Stimulated activated CD8-positive, alpha-beta memory T cell treated with anti-CD3 and anti-CD28 coated beads, Interleukin-15, amount 100 ng/mL, for 4 hours (primary cell): ENCODE measurements at places on chromosomes 6 and 20.
A peak's percentile ranks its signal among the peaks of the same experiment; 100 is the strongest.

DNA sequence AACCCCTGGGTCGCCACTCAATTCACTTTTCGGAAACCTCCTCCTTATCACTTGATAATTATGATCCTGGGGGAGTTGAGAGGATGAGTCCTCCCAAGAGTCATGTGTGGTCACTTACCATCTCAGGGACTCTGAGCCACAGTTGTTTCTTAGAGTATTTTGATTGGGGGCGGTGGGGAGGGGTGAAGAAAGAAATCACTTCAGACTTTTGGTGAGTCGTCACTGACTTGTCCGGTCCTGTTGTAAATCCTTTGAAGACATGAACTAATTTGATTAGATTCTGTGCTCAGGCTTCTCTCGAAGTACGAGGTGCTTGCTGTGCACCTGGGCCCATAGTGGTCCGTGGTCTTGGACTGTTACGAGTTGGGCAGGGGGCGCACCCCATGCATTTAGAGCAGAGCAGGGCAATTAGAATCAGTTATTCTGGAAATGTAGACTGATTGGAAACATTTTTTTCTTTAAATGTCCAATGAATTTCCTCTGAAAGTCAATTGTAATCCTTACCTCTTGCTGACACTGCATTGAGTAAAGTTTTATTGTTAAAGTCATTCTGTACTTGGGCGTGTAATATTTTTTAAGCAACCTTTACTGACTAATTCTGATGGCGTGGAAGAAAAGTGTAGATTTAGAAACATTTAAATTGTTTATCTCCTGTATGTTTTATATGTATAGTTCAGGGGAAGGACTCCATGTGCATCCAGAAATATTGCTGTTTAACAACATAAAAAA lies 173.4 kb downstream of the SLC16A10 start:
- DNase-seq: no peak

DNA sequence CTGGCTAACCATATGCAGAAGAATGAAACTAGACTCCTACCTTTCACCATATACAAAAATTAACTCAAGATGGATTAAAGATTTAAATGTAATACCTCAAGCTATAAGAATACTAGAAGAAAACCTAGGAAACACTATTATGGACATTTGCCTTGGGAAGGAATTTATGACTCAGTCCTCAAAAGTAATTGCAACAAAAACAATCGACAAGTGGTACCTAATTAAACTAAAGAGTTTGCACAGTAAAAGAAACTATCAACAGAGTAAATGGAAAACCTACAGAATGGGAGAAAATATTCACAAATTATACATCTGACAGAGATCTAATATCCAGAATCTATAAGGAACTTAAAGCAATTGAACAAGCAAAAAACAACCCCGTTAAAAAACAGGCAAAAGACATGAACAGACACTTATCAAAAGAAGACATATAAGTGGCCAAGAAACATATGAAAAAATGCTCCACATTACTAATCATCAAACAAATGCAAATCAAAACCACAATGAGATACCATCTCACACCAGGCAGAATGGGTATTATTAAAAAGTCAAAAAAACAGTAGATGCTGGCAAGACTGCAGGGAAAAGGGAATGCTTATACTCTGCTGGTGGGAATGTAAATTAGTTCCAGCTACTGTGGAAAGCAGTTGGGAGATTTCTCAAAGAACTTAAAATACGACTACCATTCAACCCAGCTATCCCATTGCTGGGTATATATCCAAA lies 31.9 kb downstream of the RALGAPB start:
- DNase-seq: no peak

DNA sequence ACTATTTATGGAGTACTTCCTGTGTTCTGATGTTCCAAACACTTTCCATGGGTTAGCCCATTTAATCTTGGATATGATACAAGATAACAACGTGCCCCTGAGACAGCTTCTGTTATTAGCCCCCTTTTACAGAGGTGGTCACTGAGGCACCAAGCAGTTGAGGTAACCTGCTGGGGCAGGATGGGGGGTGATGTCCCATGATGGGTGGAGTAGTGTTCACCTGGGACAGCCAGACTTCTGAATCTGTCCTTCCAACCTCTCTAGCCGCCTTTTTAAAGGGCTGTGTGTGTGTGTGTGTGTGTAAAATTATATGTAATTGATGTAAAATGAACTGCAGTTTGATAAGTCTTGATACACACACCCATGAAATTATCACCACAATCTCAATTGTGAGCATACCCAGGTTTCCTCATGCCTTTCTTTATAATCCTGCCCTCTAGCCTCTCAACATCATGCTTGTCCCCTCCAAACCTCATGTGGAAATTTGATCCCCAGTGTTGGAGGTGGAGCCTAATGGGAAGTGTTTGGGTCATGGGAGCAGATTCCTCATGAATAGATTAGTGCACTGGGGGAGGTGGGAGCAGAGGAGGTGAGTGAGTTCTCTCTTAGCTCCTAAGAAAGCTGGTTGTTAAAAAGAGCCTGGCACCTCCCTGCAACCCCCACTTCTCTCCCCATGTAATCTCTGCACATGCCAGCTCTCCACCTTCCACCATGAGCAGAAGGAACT lies 39.2 kb downstream of the PLAGL2 start:
- DNase-seq: no peak

DNA sequence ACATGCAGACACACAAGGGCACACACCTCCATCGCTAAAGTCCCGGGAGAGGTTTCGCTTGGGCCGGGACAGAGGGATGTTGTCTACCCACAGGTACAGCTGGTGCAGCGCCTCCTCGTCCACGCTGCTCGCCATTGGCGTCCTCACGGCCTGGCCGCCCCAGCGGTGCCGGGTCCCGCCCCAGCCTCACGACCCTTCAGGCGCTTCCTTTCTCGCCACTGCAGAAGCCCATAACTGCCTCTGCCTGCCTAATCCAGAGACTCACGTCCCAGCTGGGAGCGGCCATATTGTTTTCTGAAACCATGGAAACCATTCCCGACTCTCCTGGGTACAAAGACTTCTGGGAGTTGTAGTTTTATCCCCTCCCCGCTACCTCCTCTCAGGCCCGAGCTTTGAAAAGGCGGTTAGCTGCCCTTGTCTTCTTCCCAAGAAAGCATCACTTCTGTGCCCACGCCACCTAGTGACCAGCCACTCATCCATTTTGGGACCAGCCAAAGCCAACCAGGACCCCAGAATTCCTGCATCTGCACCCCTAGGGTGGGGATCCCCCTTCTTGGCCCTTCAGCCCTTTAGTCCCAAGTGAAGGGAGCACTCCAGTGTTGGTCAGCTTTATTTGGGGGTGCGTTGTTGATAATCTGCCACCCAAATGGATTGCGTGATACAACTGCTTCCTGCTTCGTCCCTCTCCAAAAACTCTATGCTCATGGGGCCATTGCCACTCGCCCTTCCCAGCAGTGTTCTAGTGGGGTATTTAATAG lies at the start of gene SPEF1:
Gene SPEF1 (minus strand): TSS at position 296 of the 758 bp plus-strand sequence. CDS start 161 bp downstream, at position 135.
- no peak for DNase-seq

- DNase-seq: no peak
Measured at GRCh38 chr20:20597966-20598365, 114.5 kb downstream of the RALGAPA2 start.

DNA sequence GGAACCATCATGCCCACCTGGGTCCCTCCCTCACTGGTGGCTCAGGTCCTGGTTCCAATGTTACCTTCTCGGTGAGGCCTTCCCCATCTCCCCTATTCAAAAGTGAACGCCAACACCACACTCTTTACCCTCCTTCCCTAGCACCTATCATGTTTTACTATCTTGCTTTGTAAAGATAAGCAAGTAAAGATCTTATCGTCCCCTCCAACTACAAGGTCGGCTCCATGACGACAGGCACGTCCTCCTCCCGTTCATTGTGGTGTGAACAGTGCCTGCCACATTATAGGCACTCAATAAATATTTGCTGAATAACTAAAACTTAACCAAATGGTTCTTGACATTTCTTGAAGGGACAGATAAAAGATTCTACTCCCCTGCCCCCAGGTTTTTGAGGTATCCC lies 147.1 kb downstream of the PREX1 start:
- DNase-seq: no peak

- DNase-seq: no peak
Measured at GRCh38 chr6:7991536-7991935, 72.7 kb downstream of the BLOC1S5 start.

- no peak for DNase-seq
Measured at GRCh38 chr6:112990971-112991370, 643.8 kb downstream of the RFPL4B start.

GRCh38 chr6:16660157-16660497 lies 101.1 kb downstream of the ATXN1 start:
- no peak for DNase-seq

- DNase-seq: no peak
Measured at GRCh38 chr6:82045965-82046756, 201.4 kb downstream of the IBTK start.

GRCh38 chr6:16735014-16735413 lies 26.2 kb downstream of the ATXN1 start:
- no peak for DNase-seq

GRCh38 chr6:2578767-2579166 lies 172.0 kb downstream of the MYLK4 start:
- no peak for DNase-seq

DNA sequence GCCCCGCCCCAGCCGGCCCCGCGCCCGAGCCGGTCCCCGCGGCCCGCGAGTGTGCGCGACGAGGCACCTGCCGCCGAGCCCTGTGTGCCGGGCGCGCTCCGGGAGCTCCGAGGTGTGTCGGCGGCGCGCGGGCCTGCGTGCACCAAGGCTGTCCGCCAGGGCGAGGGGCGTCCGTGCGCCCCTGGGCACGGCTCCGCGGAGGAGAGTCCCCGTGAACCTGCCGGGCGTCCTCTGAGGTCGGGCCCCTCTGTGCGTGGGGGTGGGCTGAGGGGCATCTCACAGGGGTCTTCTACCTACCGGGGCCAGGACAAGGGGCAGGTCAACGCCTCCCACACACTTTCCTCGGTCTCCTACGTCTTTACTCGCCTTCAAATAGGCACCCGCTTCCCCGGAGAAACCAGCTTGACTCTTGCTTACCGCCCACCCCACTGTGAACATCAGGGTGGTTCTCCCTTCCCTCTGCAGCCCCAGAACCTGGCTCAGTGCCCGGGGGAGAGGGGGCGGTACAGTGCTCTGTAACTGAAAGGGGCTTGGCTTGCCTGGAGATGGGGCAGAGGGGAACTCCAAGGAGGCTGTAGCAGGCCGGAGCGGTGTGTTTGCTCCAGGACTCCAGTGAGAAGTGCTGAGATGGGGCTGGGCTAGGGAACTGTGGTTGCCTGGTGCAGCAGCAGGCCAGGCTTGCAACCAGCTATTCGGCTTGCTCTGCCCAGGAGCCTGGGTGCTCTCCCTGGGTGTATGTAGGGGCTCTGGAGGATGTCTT lies at the start of gene SAMD10:
Gene SAMD10 (minus strand): TSS at position 86 of the 760 bp plus-strand sequence. CDS start 175 bp downstream, outside the sequence.
- peak; percentile 78 for DNase-seq

DNA sequence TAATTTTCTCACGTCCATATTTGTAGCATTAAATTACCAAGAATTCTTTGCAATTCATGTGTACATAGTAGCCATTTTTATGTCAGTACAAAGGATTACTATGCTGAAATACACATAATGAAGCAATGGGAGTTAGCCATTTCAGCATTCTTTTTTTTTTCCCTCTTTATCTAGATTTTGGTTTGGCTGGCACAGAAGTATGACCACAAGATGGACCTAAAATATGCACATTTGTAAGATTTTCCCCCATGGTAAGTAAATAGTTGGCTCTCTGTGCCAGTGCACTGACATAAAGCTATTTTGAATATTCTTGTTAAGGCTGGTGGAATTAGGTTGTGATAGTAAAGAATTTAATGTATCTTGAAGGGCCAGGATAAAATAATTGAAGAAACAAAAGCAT lies 486.1 kb upstream of the BTBD3 start:
- DNase-seq: no peak

GRCh38 chr6:146422789-146423375 lies 120.8 kb upstream of the RAB32 start:
- DNase-seq: no peak
